Activated CD8-positive, alpha-beta memory T cell treated with anti-CD3 and anti-CD28 coated beads for 1 hour (primary cell): ENCODE measurements at places on chromosomes 2 and 18.

DNA sequence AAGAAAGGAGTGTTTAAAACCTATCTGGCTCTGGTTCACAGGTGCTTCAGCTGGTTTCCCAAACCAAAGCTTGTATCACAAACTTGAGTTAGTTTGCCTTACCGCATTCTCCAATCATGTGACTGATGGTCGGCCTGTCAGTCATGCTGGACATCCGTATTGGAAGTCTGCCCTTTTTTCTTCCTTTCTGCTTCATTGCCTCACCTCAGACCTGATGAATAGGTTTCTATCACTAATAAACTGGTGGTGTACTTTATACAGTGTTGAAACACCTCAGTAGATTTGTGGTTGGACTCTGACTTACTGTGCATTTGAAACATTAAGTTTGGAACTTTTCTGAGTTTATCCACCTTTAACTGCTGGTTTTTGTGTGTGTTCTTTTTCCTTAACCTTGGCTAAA, 84.1 kb downstream of the R3HDM1 start:
- no peak for DNase-seq

DNA sequence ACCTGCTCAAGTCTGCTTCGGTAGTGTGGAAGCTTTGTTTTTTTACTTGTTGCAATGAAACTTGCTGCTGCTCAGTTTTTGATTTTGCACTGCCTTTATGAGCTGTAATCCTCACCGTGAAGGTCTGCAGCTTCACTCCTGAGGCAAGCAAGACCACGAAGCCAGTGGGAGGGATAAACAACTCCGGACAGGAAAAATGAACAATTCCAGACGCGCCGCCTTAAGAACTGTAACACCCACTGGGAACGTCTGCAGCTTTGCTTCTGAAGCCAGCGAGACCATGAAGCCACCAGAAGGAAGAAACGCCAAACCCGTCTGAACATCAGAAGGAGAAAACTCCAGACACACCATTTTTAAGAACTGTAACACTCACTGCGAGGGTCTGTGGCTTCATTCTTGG, 245.7 kb upstream of the REG3G start:
- no peak for DNase-seq

- no peak for DNase-seq
Observed at GRCh38 chr2:198186257-198186656, 381.9 kb downstream of the PLCL1 start.

DNA sequence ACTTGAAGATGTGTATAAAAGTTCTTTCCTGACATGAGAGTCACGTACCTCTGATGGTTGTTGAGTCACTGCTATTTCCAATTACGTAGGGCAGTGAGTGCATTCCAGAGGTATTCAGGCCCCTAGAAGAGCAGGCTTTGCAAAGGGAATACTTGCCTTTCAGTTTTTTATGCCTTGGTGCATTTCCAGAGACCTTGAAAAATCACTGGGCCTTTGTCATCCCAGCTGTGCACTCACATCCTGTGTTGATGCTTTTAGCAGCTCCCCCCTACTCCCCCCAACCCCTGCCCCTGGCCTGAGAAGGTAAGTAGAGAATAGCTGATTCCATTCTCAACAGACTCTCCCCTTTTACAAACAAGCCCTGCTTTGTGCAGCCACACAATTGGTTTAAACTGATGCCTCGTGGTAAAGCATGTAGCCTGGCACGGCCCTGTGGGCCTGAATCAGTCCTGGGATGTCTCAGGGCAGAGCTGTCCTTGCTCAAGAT, 174.2 kb downstream of the PRPF40A start:
- DNase-seq, result no peak

GRCh38 chr2:102061962-102062795, 70.4 kb downstream of the IL1R2 start:
- DNase-seq, result no peak
